ENCODE measurements at places on chromosomes 12 and 14.

DNA sequence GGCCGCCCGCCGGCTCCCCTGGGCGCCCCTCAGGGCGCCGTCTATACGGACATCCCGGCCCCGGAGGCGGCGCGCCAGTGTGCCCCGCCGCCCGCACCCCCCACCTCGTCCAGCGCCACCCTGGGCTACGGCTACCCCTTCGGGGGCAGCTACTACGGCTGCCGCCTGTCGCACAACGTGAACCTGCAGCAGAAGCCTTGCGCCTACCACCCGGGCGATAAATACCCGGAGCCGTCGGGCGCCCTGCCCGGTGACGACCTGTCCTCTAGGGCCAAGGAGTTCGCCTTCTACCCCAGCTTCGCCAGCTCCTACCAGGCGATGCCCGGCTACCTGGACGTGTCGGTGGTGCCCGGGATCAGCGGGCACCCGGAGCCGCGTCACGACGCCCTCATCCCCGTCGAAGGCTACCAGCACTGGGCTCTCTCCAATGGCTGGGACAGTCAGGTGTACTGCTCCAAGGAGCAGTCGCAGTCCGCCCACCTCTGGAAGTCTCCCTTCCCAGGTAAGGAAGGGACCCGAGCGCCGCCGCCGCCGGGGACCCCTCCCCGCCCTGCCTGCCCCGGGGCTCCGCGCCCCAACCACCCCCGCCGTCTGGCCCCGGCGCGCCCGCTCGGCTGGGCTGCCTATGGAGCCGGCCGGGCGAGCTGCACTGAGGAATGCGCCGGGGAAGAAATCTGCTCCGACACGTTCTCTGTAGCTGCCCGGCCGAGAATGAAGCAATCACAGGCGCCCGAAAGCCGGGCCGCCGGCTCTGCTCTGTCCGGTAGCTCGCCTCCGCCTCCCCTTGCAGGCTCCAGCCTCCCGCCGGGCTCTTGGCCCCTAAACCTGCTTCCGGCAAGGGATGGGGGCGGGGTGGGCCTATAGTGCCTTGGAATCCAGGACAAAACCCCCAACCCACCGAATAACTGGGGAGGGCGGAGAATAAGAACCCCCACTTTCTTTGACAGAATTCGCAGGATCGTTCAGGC lies 794 bp downstream of the HOXC13 start:
- DNase-seq = peak; percentile 34

- DNase-seq = no peak
These were observed 12.3 kb upstream of the KRT74 start for GRCh38 chr12:52585946-52586345.

GRCh38 chr14:26835979-26836570 lies 238.2 kb upstream of the NOVA1 start:
- DNase-seq = no peak

- no peak for DNase-seq
These were observed 19.8 kb downstream of the SNX6 start for GRCh38 chr14:34610101-34610500.

- DNase-seq = no peak
These were observed 45.7 kb downstream of the TTC6 start for GRCh38 chr14:37641117-37641516.

DNA sequence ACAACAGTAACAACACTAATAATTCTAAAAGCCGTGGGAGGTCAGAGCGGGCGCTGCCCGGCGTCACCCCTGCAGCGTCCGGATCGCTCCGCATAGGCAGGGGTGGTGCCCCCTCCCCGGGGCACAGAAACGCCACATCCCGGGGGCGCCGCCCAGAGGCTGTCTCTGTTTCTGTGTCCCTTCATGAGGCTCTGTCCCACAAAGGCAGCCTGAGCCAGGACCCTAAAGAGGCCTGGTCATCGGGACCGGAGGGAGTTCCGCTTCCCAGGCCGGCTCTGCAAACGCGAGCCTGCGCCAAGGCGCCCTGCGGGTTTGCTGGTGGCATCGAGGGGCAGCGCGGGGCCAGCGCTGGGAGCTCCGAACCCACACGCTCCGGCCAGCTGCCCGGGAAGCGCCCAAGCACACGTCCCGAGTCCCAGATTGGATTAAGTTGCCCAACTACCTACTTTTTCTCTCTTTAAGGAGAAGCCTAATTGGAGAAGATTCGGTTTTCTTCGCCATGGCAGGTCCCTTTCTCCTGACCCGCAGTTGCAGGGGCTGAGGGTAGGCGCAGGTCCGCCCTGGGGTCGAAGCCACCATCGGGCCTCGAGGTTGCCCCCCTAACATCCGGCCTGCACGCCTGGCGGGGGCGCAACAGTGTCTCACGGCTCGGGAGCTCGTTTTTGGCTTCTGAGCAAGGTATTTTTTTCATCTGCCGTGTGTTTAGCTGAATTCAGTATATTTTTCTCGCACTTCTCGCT lies 421.7 kb downstream of the VRK1 start:
- DNase-seq = no peak

DNA sequence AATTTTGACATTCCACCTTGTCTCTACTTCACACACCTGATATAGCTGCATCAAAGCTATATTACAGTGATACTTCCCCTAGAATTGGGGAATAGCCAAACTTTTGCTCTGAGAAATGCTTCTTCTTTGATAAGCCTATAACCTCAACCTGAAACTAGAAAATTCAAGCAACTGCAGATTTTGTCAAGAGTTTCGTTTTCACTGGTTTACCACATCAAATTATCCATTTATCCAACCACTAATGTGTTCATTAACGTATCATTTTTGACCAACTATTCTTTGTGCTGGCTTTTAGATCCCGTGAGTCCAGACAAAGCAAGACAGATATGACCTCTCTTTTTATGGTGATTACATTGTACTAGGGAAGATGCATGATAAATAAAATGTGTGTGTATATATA lies 13.5 kb upstream of the TAS2R46 start:
- no peak for DNase-seq

GRCh38 chr12:120240495-120240833 lies 25.1 kb downstream of the PXN start:
- no peak for DNase-seq

DNA sequence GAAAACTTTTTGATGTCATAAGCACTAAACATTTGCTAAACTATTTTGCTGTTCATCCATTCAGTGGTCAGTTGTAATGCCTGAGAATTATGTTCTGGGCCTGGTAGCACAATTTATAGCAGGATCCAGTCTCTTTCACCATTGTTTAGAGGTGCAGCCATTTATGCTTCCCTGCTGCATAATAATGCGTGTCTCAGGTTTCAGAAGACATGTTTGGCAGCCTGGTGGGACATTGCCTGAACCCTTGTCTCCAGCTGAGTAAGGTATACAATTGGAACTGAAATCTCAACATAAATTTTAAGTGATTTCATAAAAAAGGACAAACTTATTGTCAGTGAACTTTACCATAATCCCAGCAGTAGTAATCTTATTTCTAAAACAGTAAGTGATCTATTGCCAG lies 94.8 kb downstream of the POLR3B start:
- DNase-seq = no peak

DNA sequence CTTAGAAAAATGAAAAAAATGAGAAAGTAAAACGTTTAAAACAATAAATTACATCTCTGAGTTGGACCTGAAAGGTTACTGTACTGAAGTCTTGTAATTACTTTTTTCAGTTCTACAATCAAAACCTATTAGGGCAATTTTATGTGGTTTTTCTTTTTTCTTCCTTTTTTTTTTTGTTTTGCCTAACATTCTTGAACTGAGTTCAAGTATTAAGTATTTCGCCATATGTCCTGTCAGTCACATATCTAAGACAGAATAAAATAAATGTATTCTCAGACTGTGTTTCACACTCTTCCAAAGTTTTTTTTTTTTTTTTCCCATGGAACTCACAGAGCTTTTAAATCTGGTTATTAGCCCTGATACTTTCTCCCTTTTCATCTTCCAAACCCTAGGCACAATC lies 172.0 kb downstream of the BCAT1 start:
- DNase-seq = no peak

DNA sequence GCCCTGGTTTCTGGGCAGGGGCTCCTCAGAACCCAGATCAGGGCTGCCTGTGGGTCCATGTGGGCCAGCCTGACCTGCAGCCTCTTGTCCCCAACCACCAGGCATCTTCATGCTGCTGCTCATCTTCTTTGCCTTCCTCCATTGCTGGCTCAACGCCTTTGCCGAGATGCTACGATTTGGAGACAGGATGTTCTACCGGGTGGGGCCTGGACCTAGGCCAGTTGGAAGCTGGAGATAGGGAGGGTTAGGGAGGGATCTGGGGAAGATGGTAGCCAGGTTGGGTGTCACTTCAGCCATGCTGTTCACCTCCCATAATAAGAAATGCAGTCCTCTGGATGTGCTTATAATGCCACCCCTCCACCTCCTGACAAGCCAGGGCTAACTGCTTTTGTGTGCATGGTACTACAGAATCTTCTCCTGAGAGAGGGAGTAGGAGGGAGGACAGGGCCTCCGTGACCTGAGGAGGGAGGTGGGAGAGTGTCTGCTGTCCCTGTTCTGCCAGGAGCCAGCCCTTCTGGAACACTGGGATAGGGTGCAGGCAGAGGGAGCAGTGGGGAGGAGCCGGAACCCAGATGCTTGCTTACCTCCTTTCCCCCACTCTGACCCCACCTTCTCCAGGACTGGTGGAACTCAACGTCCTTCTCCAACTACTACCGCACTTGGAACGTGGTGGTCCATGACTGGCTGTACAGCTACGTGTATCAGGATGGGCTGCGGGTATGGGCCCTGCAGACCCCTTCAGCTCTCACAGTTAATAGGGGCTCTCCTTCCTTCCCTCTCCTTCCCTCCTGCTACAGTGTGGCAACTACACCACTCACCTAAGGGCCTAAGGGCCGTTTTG lies 17.6 kb downstream of the SOAT2 start:
- DNase-seq = no peak

GRCh38 chr12:68119250-68119649 lies 40.3 kb downstream of the IFNG start:
- DNase-seq = no peak

DNA sequence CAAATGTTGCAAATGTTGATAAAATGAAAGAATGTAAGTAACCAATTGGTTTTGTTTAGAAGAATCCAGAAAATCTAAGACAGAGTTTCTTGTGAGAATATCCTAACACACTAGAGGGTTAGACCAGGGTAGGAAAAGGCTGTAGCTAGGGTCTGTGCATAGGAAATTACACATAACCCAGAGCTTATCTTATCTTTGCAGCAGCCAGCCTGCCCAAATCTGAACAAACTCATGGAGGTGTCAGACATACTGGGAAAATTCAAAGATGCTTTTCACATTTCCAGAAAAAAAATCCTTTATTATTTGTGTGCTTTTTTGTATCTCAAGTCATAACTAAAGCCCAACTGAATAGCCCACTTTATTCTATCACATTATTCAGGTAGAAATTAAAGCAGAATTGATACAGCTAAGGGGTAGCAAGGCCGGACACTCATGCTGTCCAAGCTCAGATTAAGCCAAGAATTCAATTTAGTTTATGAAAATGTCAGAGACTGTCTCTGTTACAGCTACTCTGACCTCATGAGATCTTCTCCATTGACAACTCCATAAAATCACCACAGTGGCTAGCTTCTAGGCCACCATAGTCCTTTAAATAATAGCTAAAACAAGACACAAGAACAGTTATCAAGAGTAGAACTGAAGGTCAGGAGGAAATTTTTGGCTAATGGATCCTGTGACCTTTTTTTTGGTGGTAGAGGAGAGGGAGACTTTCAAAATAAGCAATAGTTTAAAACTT lies 169.6 kb upstream of the RASSF8 start:
- no peak for DNase-seq

DNA sequence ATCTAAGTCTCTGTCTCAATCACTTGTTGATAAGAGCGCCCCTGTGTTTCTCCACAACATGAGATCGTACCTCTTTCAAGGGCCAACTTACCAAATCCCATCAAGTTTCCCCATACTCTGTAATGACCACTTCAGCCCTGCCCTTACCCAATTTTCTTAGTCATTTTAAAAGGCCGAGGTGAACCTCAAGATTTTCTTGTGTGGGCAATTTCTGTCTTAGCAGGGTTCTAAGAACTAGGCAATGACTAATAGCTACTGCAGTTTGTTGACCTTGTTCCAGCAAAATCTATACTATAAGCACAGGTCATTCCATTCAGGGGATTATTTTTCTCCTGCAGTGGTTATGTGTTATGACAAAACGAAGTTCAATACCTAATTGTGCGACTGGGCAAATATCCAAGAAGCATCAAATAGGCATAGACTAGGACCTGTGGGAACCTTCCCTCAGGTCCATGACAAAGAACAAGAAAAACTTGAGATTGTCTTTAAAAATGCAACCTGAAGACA lies 359.8 kb downstream of the PCNX1 start:
- DNase-seq = no peak

All from Calu3 (cell line).